ENCODE measurements at places on chromosomes 4 and X.
A peak's percentile ranks its signal among the peaks of the same experiment; 100 is the strongest.

GRCh38 chrX:136115904-136116297 is 31.4 kb upstream of the FHL1 start:
- DNase-seq: no peak

DNA sequence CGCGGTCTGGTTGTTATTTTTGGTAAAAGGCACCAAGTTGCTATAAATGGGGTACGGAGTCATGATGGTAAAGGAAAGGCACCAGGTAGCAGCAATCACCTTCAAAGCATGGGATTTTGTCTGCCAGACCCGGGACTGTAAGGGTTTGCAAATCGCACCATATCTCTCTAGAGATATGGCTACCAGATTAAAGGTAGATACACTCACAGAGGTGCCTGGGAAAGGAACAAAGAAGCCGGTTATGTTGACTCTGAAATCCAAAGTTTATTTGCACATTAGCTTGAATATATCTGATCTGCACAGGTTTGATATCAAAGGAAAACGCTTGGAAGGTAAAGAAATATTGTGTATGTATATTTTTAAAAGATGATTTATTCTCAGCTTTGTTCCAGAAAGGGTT is 4.6 kb downstream of the CCKAR start:
- DNase-seq: no peak

- DNase-seq: no peak
Observed at GRCh38 chr4:39889226-39889625, 88.5 kb downstream of the PDS5A start.

GRCh38 chr4:83320548-83320947 is 14.1 kb downstream of the HPSE start:
- peak; percentile 30 for DNase-seq

GRCh38 chr4:121698236-121698671 is 1.5 kb upstream of the ANXA5 start:
- no peak for DNase-seq
